Fibroblast of villous mesenchyme (primary cell): ENCODE measurements at places on chromosomes 1 and 21.

- no peak for DNase-seq
Measured at GRCh38 chr1:5632224-5632623, 360.0 kb downstream of the NPHP4 start.

GRCh38 chr21:31158789-31159581, 120.7 kb upstream of the KRTAP19-8 start:
- no peak for DNase-seq

- peak; percentile 51 for DNase-seq
Measured at GRCh38 chr1:6743189-6744101, 41.8 kb upstream of the CAMTA1 start.

GRCh38 chr1:9267352-9267686, 25.4 kb upstream of the SPSB1 start:
- DNase-seq: no peak

- no peak for DNase-seq
Measured at GRCh38 chr1:46809071-46809470, 10.2 kb downstream of the CYP4B1 start.

DNA sequence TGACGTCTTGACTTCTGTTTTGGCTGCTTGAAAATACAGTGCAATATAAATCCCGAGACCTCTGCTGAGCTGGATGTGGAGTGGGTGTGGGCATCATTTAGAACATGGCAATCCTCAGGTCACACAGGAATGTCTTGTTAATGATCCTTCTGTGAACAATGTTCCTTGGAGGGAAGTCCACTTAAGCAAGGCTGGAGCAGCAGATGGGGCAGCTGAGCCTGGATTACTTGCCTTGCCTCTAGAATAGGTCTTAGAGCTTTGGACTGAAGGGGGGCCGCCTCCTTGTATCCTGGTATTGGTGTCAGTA, 926 bp upstream of the SCMH1 start:
- no peak for DNase-seq

DNA sequence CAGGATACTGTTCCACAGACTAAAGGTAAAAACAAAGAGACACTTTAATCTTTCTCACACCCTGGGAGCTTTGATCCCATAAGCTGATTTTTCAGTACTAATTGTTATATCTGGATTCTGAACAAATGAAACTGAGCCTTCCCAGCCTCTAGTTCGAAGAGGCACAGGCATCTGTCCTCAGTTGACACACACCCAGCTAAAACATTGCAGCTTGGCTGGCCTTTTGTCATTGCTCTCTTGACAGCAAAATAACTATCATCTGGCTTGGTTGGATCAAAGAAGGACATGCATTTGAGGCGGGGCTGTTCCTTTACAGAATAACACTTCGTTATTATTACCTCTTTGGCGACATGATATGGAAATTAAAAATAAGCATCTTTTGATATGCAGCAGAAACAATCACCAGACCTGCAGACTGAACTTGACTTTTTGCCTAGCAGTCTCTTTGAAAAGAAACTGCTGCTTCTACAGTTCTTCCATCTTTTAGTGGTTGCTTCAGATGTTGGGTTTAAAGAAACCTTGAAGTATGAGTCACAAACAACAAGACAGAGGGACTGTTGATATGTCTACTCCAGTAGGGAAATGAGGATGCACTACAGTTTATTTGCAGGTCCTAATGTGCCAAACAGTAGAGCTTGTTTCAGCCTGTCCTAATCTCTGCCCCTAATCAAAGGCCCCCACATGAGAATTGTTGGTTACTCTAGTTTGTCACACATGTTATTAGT, 166.5 kb downstream of the TPR start:
- DNase-seq: peak; percentile 13

GRCh38 chr1:49435291-49435690, 588.5 kb downstream of the AGBL4 start:
- no peak for DNase-seq

DNA sequence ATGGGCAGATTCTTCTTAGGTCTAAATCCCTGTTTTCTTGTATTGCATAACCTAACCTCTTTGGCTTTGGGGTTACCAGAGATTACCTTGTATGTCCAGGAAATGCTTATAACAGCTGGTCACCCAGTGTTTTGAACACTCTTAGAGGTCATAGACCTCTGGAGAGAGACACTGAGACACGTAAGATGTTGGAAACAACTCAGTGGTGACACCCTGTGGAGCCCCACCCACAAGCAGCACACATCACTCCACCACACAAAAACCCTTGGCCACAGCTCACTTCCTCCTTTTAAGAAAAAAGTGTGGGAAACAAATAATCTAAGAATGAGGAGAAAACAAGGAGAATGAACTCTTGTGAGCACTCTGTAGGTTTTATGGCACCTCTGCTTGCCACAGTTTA, 26.3 kb upstream of the CYP4B1 start:
- peak; percentile 16 for DNase-seq

DNA sequence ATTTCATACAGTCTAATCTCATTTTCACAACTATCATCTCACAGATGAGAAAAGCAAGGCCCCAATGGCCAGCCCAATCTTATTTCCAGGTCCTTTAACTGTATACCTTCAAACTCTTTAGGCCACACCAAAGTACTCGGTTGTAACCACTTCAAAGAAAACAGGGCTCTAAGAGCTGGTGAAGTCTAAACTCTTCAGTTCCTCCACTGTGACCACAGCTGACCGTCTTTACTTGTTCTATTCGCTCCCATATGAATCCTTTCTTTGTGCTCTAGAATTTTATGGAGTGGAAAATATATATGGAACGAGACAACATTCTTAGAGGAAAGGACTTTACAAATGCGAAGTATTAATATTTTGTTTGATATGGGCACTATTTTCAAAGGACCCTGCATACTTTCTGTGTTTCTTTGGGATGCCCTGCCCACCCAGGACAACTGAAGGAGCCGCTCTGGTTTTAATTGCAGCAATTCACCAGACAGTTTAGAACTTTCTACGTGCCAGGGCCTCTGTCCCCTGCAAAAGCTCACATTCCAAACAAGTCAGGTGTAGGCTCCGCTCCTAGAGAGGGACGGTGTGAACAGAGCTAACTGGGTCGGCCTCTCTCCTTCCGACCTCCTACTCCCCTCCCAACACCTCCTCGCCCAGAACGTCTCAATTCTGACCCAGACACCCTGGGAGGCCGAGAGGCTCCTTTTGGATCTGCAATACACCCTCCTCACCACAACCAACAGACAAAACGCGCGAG, 15.7 kb downstream of the IER5 start:
- no peak for DNase-seq

- DNase-seq: no peak
Measured at GRCh38 chr1:93776728-93777127, 95.1 kb upstream of the BCAR3 start.

GRCh38 chr1:34763142-34763781, 3.7 kb downstream of the GJB4 start:
- no peak for DNase-seq

- DNase-seq: peak; percentile 57
Measured at GRCh38 chr1:183029591-183030000, 6.4 kb downstream of the LAMC1 start.

GRCh38 chr1:28266920-28267322, 7.6 kb downstream of the SESN2 start:
- no peak for DNase-seq

GRCh38 chr21:18588001-18588662, 184.5 kb upstream of the TMPRSS15 start:
- DNase-seq: no peak

DNA sequence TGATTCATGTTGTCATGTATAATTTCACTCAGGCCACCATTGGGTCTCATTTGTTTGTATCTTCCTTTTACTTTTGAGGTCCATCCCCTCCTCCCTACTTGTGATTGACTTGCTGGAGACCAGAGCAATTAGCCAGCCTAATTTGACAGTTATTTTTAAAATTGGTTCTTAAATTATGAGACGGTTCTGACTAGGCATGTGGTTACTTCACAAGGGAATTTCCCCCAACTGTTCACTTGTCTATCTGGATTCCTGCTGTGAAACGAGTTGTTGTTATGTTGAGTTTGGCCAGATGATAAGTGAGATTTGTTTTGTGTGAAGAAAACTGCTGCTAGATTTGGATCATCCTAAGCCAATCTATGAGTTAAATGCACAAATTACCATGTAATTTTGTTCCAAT, 359.1 kb downstream of the BARHL2 start:
- no peak for DNase-seq

GRCh38 chr1:85607126-85607920, 26.8 kb downstream of the CCN1 start:
- DNase-seq: peak; percentile 91

GRCh38 chr1:10065344-10065685, 32.6 kb downstream of the UBE4B start:
- no peak for DNase-seq
